Skeletal muscle cell (primary cell): ENCODE measurements at places on chromosomes 16 and 17.

DNA sequence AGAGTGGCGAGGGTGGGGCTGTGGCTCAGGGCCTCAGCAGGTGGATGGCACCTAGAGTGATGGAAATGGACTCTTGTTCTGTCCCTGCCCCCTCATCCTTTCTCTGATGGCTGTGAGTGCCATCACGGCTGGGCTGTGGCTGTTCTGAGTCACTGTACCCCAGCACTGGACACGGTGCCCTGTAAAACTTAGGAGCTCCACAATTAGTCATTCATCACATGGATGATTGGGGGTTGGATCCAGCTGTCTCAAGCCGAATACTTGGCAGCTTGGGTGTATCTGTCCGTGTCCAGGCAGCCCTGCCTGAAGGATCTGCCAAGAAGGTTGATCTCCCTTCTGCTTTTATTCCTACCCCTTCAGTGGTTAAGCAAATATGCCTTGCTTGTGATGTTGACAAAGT, 295.5 kb upstream of the EEF2KMT start:
- DNase-seq = no peak

DNA sequence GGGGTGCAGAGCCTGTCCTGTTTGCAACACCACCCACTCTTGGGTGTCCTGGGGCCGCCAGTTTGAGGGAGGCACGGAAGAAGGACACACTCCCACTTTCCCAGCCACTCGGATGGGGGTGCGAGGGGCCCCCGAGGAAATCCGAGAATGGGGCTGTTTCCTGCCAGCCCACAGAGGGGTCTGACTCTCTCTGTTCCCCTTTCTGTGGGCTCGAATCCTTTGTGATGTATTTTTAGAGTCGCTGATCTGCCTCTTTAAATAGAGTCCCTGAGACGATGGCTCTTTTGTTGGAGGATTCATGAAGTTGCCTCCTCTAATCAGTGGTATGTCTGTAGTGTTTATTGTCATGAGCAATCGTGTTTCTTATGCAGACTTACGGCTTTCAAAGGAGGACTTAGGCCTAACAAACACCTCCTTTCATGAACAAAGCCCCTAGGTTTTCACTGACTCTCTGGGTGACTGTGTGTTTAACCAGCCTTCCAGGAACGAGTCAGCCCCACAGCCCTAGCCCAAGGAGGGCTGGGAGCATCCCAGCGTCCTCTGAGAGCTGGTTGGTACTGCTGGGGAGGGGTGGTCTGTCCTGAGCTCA, 29.1 kb downstream of the CIBAR2 start:
- DNase-seq = no peak

DNA sequence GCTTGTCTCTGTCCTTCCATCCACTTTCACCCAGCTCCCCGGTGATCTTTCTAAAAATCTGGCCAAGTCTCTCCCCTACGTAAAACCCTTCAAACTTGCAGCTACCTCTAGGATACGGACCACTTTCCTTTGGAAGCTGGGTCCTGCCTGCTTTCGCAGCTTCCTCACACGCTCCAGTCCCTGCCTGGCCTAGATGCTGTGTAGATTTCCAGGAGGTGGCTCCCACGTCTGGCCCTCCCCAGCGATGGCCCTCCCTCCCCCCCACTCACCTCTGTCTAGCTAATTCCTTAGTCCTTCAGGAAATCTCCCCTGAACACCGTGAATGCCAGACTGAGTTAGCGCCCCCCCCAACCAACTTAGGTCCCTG, 579 bp upstream of the LRRC59 start:
- no peak for DNase-seq

DNA sequence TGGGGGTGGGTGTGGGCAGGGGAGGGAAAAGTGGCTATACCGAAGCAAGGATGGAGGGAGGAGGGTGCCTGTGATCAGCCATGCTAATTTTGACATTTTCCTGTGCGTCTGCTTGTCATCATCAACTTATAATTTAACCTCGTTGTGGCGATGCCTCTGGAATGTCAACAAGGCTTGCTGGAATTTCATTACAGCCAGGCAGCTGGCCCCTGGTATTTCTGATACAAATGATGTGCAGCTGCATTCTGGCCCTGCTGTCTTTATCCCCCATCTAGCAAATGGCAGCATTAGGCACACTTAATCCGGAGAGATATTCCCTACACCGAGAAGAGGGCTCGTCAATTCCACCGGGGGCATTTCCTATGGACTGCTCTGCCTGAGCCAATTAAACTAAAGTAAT, 278.3 kb upstream of the CCL2 start:
- DNase-seq = no peak

GRCh38 chr16:60199150-60199549, 1465.0 kb upstream of the GOT2 start:
- DNase-seq = no peak

- DNase-seq = no peak
Measured at GRCh38 chr17:77130525-77130924, 10.2 kb upstream of the SEC14L1 start.

DNA sequence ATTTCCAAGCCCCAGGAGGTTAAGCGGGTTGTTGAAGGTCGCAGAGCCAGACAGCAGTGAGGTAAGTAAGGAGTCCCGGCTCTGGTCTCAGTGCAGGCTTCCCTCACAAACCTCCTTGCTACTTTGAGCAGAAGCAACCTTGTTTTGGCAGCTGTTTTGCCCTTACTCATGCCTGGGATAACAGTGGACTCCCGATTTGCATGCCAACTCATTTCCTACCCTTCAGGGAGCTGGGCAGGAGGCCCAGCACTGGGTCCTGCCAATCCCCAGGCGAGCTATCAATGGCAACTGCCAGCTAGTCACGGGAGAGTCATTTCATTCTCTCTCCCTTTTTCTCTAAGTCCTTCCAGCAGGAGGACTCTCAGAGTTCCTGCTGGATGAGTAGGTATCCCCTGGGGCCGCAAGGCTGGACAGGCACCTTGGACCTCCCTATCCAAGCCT, 72.0 kb upstream of the KSR1 start:
- DNase-seq = peak; percentile 89

DNA sequence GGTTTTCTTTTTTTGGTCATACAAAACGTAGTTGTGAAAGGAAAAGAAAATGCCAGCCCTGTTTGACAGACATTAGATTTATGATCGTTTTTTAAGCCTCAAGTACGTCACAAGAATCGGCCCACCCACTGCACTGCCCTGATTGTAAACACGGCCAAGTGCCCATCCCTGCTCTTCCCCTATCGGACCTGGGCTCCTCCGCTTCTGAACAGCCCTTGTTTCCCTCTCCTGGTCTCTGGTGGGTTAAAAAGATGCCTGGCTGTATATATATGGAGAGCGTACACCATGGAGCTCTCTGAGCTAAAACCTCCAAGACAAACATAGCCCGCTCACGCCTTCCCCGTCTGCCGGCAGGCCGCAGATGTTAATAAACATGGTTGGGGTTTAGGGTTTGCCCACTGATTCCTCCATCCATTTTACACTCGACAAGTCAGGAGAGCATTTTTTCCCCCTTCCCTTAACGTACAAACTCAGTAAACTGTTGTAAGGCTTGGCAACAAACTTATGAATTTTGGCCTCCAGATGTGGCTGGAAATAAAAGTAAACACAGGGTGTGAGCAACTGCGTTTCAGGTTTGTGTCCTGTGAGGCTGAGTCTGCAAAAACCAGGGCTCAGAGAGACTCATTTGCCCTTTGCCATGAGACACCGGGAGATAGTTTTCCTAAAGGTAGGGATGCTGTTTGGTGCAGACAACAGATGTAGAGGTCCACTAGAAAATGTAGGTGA, 325.9 kb downstream of the SOX9 start:
- no peak for DNase-seq

DNA sequence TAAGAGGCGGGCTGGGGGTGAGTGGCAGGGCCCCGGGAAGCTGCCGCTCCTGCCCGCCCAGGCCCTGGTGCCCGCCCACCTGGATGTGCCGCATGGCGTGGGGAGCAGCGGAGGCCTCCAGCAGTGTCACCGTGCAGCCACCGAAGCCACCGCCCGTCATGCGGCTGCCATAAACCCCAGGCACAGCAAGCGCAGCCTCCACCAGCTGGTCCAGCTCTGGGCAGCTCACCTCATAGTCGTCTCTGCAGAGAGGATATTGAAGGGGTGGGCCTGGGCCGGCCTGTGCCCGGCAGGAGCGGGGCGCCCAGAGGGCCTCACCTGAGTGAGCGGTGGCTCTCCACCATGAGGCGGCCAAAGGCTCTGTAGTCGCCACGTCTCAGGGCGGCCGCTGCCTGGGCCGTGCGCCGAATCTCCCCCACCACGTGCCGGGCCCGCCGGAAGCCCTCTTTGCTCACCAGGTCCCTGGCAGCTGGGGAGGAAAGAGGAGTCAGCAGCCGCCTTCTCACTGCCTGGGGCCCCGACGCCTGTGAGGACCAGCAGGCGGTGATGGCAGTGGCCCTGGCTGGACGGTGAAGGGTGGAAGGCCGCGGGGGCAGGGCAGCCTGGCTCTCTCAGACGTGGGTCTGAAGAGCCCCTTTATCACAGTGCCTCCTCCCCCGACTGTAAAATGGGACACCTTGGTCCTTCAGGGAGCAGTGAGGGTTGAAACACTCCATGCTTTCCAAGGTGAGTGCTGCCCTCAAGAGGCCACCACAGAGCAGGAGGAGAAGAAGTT, 6.7 kb downstream of the GALK1 start:
- no peak for DNase-seq

GRCh38 chr17:61230972-61231820, 168.4 kb upstream of the TBX2 start:
- no peak for DNase-seq
